A172 (cell line): ENCODE measurements at places on chromosomes 4 and X. TPM values are rescaled to one million over a fixed set of nuclear protein-coding genes. Genes with fewer than 3 reads are reported as not detected.
A peak's percentile ranks its signal among the peaks of the same experiment; 100 is the strongest.

DNA sequence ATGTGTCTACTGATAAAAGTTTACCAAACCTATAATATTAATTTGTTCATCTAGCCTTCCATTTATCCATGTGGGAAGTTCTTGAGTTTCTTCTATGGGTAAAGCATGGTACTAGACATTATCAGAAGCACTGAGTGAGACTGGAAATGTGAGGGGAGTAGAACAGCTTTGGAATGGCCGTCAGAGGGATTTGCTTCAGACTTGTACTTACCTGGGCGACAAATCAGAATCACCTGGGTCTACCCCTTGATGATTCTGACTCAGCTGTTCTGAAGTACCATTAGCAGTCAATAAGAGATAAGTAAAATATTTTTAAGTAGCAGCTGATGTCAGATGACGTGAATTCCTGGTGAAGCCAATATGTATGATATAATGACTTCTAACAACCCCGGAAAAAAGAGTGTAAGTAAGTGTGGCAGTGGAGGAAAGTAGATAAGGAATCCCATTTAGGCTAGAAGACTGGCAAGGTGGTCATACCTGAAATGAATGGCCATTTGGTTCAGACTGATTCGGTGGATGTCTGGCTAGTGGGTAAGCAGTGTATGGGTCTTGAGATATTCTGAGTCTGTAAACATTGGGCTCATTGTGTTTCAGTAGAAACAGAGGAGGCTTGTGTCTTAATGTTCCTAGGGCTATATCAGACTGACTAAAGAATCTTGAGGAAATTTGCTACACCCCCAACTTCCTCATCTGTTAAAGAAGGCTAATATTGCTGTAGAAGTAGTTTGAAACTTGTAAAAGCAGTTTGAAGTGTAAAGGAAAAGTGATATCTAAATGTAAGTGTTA, 409.2 kb downstream of the NKX6-1 start:
- DNase-seq, result no peak

- DNase-seq, result no peak
Observed at GRCh38 chr4:123423819-123424218, 27.2 kb downstream of the SPRY1 start.

DNA sequence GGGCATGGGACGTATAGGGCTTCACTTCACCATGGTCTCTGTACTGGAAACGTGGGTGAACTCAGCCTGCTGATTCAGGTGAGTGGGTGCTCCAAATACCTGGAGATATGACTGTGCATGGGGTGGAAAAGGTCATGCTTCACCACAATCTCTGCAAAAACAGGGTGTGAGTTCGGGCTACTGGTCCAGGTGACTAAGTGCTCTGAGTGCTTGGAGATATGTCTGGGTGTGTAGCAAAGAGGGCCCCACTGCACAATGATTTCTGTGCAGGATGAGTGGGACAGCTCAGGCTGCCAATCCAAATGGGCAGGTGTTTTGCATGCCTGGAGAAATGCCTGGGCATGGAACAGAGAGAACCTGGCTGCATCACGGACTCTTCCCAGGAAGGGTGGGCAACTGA, 11.2 kb upstream of the CPXCR1 start:
- no peak for DNase-seq

- peak; percentile 21 for DNase-seq
Observed at GRCh38 chr4:6986072-6986780, 56.9 kb upstream of the TADA2B start.

- peak; percentile 41 for DNase-seq
Observed at GRCh38 chr4:121822796-121823504, 733 bp downstream of the CCNA2 start.

- DNase-seq, result no peak
Observed at GRCh38 chr4:97411356-97411755, 731.9 kb downstream of the STPG2 start.

DNA sequence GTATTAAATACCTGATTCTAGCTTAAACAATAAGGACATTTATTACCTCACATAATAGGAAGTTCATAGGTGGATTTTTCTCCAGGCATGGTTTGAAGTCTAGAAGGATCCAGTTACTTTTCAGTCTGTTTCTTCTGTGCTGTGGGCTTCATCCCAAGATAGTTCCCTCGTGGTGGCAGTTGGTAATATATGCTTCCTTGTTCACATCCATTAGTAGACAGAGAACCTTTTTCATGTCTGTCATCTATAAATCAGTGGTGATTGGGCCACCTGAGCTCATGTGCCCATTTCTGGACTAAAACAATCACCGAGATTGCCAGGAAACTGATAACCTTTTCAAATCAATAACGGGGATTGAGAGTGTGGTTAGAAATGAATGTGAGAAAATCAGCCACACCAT, 97.7 kb downstream of the KDM6A start:
- no peak for DNase-seq

GRCh38 chr4:95250544-95251137, 298.1 kb downstream of the UNC5C start:
- DNase-seq, result no peak

- DNase-seq, result peak; percentile 61
Observed at GRCh38 chr4:121307445-121308327, 73.1 kb downstream of the QRFPR start.

GRCh38 chr4:75172551-75172950, 239.6 kb downstream of the PARM1 start:
- DNase-seq, result no peak

GRCh38 chr4:104424475-104424941, 70.2 kb downstream of the CXXC4 start:
- no peak for DNase-seq

DNA sequence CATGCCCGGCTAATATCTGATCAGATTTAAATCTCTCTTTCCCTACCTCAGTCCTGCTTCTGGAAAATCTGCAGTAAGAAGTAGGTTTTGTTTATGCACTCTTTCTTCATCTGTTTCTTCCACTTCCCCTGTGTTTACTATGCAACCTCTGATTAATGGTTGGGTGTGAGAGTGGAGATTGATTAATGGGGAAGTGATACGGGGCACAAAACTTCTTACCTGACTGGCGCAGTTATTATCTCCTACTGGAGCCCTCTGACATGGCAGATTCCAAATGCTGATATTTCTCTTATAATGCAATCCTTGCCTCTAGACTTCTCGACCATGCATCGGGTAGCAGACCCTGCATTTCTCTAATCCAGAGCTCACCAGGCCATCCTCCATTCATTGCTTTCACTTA, 60.2 kb upstream of the HPGD start:
- no peak for DNase-seq

DNA sequence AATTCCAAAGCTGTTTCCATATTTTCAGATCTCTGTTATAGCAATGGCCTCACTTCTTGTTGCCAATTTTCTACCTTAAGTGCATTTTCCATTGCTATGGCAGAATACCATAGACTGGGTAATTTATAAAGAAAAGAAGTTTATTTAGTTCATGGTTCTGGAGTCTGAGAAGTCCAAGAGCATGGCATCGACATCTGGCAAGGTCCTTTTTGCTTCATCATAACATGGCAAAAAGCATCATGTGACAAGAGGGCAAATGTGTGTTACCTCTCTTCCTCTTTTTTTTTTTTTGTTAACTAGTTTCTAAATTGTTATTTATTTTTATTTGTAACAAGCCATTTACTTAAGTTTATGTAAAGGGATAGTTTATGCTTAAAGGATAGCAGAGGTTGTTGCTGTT, 45.2 kb upstream of the SYTL5 start:
- DNase-seq, result no peak

DNA sequence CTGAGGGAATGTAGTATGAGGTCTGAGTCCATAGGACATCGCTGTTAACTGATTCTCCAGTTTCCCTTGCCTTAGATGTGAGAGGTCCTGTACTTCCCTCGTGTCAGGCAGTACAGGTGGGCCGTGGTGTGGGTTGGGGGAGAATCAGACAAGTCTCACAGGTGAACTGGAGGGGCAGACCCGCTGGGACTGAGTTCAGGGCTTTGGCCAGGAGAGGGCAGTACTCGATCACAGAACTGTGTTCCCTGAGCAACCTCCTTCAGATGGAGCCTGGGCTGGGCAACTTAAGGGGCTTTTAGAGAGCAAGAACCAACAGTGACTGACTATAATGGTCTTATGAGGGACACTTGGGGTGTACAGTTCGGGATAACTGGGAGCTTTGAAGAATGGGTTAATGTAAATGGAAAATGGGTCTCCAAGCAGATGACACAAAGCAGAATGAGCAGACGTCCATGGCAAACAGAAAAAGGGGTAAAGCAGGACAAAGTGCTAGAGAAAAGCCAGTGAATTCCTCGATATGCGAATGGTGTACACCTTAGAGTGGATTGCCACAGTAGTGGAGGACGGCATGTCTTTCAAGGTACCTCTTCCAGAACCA, 83.6 kb downstream of the CCNG2 start:
- peak; percentile 28 for DNase-seq

GRCh38 chr4:174086829-174087799, 196.4 kb downstream of the FBXO8 start:
- DNase-seq, result no peak

- no peak for DNase-seq
Observed at GRCh38 chr4:38166768-38167167, 206.6 kb downstream of the PTTG2 start.

DNA sequence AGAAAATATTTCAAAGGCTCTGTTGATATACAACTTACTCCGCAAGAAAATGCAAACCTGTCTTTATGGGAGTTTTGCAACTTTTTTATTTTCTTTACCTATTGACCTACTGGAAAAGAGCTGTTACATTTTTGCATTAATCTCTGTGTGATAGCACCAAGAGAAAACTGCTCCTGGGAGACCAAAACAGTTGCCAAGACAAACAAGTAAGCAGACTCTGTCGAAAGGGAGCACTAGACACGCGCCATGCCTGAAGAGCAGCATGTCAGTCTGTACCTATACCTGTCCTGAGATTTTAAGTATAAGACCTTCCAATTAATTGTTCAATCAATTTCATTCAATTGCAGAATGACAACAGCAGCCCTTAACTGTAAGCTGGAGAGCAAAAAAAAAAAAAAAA, 56.0 kb upstream of the TECRL start:
- DNase-seq, result no peak

DNA sequence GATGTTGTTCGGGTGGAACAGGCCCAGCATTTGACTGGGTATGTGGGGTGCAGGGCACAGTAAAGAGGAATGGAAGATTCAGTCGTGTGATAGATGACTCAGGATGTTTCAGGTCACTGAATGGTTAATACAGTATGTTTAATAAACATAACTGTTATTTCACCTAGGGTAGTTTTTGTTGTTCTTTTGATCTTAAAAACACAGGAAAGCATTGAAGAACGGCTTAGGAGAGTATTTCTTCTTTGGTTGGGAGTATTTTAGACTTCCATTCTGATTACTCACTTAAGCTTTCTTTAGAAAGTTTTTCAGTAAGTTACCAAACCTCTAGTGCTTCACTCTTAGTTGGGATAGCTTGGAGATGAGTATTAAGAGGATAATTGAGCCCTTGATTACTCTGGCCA, 62.3 kb downstream of the STAG2 start:
- DNase-seq, result peak; percentile 0

- DNase-seq, result no peak
Observed at GRCh38 chr4:83208371-83209365, 75.9 kb downstream of the COQ2 start.

- DNase-seq, result no peak
Observed at GRCh38 chr4:37477126-37477525, 209.1 kb downstream of the RELL1 start.

WFS1 gene
- total RNA-seq, result 52.8 and 54.2 TPM in 2 replicates

ARL13A gene
- total RNA-seq, result not detected in 2 replicates

GAGE12H gene
- not detected in 2 replicates for total RNA-seq

SPANXA1 gene
- 1.2 and 2.1 TPM in 2 replicates for total RNA-seq

LRIT3 gene
- total RNA-seq, result not detected in 2 replicates

WNK3 gene
- 3.3 and 4.2 TPM in 2 replicates for total RNA-seq

MAGEA2B gene
- 0.77 TPM in 1 of 2 replicates, not detected in the other for total RNA-seq

SULT1B1 gene
- 0.10 TPM in 1 of 2 replicates, not detected in the other for total RNA-seq
